ENCODE measurements at places on chromosomes 7 and 10. TPM values are rescaled to one million over a fixed set of nuclear protein-coding genes. Genes with fewer than 3 reads are reported as not detected.

ASZ1 gene
- total RNA-seq, result not detected

NYAP1 gene
- 18.2 TPM for total RNA-seq

CNPY1 gene
- total RNA-seq, result 19.4 TPM

KLHDC10 gene
- total RNA-seq, result 64.1 TPM

SEMA3E gene
- 5.5 TPM for total RNA-seq

ACSM6 gene
- total RNA-seq, result not detected

CWF19L1 gene
- 24.0 TPM for total RNA-seq

HHEX gene
- 2.1 TPM for total RNA-seq

AKR1C8 gene
- total RNA-seq, result 0.45 TPM

SH2B2 gene
- 9.9 TPM for total RNA-seq
